ENCODE measurements at places on chromosomes 1 and 21.

DNA sequence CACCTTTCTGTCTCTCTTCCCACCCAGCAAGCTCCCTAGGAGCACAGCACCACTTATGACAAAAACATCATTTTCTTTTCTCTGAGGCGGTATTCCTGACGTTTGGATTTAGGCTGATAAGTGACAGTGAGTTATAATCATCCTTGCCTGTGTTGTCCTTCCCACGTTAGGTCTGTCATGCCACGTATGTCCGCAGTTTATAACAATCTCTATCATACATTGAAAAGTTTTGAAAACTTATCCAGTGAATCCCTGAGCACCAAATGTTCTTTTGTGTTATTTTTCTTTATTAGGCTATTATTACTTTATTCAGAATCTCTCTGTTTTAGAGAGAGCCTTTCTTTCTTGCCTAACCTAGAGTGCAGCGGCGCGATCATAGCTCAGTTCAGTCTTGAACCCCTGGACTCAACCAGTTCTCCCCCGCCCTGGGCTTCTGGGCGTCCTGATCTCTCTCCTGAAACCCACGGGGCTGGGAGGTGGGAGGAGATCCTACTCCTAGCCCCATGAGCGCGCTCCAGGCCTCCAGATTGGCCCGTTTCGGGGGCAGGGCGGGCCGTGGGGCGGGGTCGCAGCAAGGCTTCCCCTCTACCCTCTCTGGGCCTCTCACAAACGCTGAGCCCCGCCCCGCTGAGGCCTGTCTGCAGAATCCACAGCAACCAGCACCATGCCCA is at the start of gene GSTM2:
TSS of gene GSTM2 (plus strand) at position 606 of the 671 bp plus-strand sequence. CDS start at position 665, 59 bp downstream.
- DNase-seq = peak; percentile 86

- DNase-seq = no peak
Measured at GRCh38 chr1:25817840-25818501, 1.8 kb upstream of the MTFR1L start.

DNA sequence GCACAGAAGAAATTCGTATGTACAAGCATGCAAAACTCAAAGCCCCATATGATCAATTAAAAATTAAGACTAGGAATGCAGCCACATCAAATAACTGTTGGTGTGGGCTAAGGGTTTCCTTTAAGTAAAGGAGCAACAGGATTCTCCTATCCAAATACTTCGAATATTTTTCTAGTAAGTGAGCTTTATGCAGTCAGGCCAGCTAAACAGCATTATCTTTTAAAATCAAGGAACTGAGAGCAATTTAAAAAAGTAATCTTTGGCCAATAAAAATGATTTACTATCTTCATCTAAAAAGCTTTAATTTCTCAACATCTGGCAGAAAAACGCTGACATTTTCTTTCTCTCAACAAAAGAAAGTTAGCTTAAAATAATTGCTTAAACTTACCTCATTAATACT is 19.8 kb downstream of the CNN3 start:
- no peak for DNase-seq

DNA sequence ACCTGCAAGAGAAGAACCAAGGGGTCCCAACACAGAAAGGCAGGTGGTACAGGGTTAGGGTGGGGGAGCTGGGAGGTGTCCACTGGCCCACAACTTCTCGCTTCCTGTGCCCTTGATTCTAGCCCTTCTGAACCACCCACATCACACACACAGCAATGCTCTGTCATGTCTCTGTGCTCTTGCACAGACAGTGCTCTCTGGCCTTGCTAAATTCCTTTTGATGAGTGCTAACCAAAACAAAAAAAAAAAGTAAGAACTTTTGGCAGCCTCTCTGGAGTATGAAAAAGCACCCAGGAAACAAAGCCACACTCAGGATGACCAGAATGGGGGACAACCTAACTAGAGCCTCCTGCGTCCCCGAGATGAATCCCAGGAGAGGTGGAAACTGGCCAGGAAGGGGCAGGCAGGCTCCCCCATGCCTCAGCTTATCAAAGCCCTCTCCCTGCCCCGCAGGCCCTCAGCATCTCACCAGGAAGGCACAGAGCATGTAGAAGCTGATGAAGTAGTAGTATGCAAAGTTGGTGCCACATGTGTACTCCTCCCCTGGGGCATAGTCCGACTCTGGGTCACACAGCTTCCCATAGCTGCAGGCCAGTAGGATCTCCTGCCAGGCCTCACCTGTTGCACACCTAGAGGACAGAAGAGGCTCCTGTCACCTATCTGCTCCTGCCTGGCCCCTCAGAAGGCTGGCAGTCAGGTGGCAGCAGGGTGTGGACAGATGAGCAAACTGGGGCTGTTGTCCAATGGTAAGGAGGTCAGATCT is 27.2 kb upstream of the KIF21B start:
- DNase-seq = peak; percentile 6

DNA sequence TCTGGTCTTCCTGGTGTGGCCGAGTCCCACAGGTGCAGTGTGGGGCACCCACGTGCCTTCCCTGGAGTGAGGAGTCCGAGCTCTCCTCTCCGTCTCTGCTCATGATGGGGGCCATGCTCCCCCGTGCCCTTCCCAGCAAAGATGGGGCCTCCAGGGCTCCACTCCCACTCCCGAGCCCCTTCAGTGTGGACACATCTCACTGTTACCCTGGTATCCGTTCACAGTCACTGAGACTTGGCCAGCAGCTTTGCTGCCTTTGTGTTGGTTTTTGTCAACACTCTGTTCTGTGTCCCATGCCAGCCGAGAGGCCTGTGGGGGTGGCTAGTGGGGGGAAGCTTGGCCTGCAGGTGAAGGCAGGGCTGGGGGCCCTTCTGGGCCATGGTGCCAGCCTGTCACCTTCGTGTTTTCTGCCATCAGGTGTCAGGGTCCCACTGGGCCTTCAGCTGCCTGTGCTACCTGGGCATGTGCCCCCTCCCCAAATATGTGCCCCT is 46.9 kb upstream of the POFUT2 start:
- DNase-seq = no peak

- DNase-seq = no peak
Measured at GRCh38 chr1:217561446-217561845, 69.4 kb downstream of the GPATCH2 start.

DNA sequence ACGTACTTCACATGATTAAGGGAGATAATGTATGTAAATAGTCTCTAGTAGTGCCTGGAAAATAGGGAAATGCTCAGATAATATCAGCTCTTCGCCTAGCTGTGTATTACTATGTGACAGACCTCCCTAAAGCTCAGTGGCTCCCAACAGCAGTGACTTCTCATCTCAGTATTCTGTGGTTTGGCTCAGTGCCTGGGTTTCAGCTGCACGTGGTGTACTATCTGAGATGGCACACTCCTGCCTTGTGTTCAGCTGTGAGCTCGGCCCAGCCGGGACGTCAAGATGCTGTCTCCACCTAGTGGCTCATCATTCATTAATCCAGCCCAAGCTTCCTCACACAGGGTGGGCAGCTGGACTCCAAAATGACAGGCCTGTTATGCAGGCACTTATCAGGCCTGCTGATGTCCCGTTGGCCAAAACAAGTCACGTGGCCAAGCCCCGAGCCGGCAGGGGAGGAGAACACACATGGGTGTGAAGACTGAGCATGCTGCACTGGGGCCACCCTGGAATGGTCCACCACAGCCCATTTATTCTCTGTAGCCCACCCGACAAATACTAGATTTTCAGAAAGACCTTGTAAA is 17.8 kb downstream of the SLFNL1 start:
- peak; percentile 98 for DNase-seq

GRCh38 chr21:21051109-21052055 is 53.2 kb downstream of the NCAM2 start:
- DNase-seq = no peak

GRCh38 chr1:21384620-21385019 is 55.3 kb upstream of the NBPF3 start:
- no peak for DNase-seq

- DNase-seq = no peak
Measured at GRCh38 chr1:18469514-18469913, 11.2 kb upstream of the KLHDC7A start.

- peak; percentile 40 for DNase-seq
Measured at GRCh38 chr1:188056011-188056410, 1227.3 kb downstream of the PLA2G4A start.

GRCh38 chr1:24878775-24879742 is 51.0 kb downstream of the RUNX3 start:
- peak; percentile 73 for DNase-seq

DNA sequence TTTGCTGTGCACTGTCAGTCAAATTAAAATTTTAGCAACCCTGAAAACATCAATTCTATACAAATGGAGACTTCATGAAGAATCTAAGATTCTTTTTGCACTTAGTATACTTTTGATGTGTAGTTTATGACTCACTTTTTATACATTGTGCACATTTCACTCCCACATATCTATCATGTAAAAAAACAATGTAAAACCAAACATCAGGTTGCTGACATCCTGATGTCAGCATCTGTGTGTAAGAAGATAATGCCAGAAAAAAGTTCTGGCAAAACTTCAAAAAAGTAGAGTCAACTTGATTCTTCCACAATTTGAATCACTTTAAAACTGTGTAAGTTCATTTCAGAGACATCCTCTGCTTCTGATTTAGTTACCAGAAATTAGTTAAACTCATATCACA is 115.7 kb downstream of the CENPF start:
- DNase-seq = no peak

DNA sequence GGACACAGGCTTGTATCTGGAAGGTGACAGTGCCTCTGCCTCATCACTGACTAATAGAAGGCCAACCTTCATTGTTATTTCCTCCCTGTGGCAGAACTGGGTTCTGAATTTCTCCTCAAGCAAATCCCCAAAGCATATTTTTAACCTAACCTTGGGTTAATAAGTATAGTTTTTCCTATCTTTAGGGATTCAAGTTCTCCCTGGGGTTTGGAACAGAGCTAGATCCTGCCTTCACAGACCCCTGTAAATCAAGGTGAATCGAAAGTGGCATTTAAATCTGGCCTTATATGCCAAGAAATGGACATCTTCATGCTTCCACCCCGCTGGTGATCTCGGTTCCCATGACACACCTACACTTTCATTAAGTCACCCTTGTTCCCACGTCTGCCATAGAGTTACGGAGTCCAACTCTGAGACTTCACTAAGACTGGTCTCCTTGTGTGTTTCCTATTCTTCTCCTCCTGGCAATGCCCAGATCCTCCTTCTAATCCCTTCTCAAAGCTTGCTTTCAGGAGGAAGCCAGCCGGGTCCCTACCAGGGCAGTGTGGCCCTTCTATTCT is 4.3 kb upstream of the CHI3L2 start:
- no peak for DNase-seq

DNA sequence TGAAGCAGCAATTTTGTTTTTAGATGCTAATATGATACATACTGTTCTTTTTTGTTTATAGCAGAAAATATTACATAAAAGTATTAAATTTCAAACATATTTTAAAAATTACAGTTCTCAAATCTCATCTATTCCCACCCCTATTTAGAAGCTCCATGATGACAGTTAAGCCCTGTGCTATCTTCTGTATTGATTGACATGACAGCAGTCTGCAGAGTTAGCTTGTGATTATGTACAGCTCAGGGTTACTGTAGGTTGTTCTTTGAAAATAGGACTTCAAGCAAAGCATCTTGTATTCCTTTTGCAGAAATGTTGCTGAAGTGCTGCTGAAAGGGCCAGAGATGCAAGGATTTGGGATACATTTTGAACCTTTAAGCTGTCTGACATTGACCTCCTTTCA is 8.2 kb downstream of the GPSM2 start:
- DNase-seq = no peak

DNA sequence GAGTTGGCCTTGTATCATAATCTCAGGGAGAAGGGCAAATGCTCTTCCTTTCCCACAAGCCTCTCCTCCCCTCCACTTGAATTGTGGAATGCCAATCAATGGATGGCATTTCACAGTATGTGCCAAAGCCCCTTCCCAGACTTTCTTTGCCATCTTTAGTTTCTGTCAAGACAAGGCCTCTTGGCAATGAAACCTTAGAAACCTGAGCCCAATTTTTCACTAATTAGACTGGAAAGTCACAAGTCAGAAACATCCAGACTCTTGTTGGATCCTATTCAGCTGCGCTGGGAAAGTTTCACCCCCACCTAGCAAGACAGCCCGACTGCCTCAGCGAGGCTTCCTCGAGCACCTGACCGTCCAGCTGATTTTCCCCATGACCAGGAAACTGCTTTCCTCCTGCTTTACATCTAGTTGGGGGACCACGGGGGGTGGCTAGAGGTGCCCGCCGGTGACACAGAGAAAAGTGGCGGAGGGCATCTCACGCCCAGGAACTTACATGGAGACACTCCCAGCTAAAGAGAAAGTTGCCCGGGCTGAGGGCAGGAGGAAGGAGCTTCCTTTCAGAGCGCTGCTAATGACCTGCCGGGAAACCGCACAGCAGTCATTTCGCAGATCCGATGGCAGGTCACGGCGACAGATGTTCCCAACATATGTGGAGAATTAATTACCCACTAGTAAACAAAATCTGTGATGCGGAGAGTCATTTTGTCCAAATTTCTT is 302.6 kb upstream of the RRP15 start:
- DNase-seq = no peak

- peak; percentile 50 for DNase-seq
Measured at GRCh38 chr1:200856716-200857357, 15.9 kb upstream of the GPR25 start.

DNA sequence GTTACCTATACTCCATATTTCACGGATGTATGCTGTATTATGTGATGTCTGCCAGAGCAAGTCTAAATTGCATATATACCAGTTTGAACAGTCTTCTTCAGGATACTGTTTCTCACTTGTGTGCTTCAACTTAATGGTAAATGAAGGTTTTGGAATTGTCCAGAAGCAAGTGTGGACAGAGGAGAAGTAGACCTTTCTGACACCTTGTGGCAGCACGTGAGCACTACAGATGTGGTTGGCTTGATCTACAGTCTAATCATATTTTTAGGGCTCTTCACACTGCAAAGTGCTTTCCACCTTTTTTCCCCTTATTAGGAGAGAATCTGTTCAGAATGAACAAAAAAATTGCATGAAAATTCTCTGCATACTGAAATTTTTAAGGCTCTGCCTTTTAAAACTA is 10.9 kb downstream of the MORC3 start:
- peak; percentile 42 for DNase-seq

- DNase-seq = no peak
Measured at GRCh38 chr1:209755926-209756614, at the start of gene TRAF3IP3. TSS of gene TRAF3IP3 (plus strand) at chr1:209756053. CDS start at chr1:209760040, 3,987 bp downstream.

DNA sequence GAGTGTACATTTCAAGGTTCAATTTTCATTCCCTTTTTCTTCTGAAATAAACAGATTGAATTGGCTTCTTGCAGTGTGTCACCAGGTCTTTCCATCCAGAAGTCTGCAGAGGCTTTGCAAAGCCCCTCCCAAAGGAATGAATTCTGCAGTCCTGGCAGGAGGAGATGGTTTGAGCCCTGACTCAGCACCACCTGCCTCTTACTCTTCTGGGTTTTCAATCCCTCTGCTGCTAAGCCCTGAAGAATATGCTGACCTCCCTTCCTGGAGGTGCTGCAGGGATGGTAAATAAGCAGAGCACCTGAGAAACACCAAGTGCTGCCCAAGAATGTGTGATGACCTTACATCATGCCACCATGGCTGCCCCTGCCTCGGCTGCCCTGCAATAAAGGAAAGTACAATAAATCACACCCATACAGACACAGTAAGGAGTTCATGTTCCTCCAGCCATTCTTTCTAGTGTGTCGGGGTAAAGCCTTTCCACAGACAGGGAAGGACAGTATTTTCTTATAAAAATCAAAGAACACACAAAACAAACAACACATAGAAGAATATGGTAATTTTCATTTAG is 209.2 kb downstream of the ZNF326 start:
- DNase-seq = no peak
